ENCODE measurements at places on chromosomes 12 and 14.

DNA sequence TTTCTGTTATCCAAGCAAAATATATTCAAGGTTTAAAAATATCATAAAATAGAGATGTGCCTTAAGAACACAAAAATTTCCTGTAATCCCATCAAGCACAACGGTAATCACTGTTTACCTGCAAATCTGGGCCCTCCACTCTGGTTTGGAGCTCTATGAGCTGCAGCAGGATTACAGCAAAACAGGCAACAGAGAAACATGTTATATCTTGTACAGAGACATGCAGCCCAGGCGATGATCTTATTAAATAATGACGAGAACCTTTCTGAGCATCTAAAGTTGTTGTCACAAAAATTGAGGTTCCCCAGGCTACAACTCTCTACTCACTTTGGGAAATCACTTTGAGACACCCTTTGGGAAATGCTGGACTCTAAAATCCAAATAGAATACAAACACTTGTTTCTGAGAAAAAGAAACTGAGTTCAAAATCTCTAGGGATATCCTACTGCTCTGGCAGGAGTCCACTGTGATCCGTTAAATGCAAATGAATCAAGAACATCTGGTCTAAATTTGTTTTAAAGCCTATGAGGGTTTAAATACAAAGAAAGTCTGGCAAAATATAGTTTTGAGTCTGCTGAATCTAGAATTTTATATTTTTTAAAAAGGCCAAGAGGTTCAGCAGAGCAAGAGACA lies 36.3 kb downstream of the STON2 start:
- no peak for DNase-seq

DNA sequence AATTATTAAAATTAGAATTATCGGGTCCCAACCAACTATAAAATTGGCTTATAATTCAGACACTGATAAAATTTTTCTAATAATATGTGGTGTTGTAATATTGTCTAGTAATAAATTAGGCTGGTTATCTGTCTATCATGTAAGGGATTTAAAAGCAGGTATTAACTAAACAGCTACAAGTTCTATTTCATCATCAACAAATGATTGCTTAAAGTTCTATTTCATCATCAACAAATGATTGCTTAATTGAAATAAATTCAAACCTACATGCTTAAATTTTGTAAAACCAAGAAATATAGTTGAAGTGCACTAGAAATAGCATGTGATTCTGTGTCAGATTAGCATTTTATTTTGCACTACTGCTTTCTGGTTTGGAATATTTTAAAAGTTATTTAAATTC lies 34.1 kb downstream of the SLCO1A2 start:
- no peak for DNase-seq

- DNase-seq = no peak
These were observed 155.4 kb upstream of the FAR2 start for GRCh38 chr12:28993720-28994119.

GRCh38 chr12:94535510-94535921 lies 75.8 kb upstream of the CEP83 start:
- DNase-seq = no peak

DNA sequence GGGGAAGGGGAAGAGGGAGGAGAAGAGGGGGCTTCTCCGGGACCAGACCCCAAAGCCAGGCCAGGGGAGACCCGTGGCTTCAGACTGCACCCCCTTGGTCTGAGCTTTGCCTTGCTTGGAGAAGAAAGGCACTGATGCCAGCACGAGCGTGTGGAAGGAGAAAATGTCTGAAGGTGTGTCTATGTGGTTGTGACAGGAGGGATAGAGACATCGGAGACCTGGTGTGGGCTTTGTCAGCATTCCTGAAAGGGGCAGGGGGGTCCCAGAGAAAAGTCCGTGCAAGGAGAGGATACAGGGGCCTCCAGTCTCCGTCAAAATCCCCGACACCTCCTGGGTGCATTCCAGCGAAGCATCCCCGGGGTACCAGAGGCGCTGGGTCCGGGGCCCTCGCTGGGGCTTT lies 139.0 kb upstream of the LHX5 start:
- no peak for DNase-seq

DNA sequence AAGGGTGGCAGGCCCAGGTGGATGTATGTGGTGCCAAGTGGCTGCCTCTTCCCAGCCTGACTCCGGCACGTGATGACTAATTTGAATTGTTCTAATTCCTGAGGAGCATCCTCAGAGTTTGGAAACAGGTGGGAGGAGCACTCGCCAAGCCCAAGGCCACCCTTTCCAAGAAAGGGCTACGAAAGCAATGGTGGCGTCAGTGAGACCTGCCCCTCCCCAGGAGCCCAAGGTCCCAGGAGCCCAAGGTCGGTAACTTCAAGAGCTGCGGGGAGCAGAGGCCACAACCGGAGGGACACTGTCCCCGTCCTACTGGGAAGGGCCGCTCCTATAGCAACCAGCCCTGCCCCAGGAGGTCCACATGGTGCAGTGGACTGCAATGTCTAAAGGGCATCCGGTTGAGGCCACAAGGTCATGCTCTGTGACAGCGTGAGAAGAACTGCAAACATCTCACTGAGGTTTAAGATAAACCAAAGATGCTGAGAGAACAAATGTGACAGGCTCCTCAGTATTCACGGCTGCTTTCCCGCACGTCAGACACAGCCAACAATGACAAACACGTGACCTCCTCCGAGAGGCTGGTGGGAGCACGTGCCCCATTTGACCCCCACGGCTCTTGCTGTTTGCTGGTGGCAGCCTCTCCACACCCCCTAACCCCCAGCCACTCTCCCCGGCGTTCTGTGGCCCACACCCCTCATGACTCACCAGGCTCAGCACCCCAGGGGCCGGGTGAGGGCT lies 79.6 kb downstream of the ITPK1 start:
- no peak for DNase-seq

GRCh38 chr12:43638806-43639205 lies 86.8 kb upstream of the ADAMTS20 start:
- DNase-seq = no peak
